Tibial nerve (tissue), 4 donors: ENCODE measurements at places on chromosomes 16 and 17. TPM values are rescaled to one million over a fixed set of nuclear protein-coding genes. Genes with fewer than 3 reads are reported as not detected.

- peaks cover 18% of the 10 kb centered on the region for H3K4me1 ChIP-seq
- no peaks in the 10 kb centered on the region for H3K27me3 ChIP-seq
- no peak overlapping the region for H3K4me3 ChIP-seq
- H3K27ac ChIP-seq, result peak overlapping the region; percentile 77
- no peaks in the 10 kb centered on the region for H3K36me3 ChIP-seq
Observed at GRCh38 chr16:50602531-50603205, 54.5 kb downstream of the NKD1 start.

GRCh38 chr17:57490890-57491289 is 234.6 kb downstream of the MSI2 start:
- DNase-seq, result no peak
- no peak overlapping the region for H3K27ac ChIP-seq
- H3K36me3 ChIP-seq, result no peaks in the 10 kb centered on the region
- H3K4me3 ChIP-seq, result no peak overlapping the region

GRCh38 chr17:17805575-17805974 is 31.2 kb downstream of the SREBF1 start:
- H3K27ac ChIP-seq, result no peak overlapping the region
- peaks cover 10% of the 10 kb centered on the region for H3K4me1 ChIP-seq
- no peaks in the 10 kb centered on the region for H3K36me3 ChIP-seq
- no peak for DNase-seq

OR3A3 gene
- not detected for total RNA-seq

CFAP97D1 gene
- total RNA-seq, result not detected

DNA sequence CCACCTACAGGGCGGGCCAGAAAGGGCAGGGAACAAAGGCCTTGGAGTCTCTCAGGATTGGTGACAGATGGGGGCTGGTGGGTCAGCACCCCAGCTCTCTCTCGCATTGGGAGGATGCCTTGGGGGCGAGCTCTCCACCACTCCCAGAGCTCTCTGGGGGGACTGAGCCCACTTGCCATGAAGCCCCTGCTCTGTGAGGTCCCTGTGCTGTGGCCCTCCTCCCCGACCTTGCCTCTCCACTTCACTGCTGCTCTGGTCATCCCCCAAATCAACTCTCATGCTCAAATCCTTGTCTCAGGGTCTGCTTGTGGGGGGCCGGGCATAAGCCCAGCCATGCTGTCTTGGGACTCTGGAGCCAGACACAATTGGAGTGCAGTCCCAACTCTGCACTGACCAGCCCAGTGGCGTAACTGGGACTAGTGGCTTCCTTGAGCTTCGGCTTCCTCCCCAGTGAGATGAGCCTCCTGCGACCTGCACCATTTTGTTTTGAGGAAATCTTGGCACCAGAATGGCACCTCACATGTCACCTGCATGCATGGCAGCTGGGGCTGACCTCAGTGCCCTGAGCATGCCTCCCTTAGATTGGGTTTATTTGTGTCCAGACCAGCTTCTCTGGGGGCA is 184.5 kb downstream of the IRF8 start:
- no peak overlapping the region for H3K27ac ChIP-seq
- H3K27me3 ChIP-seq, result peaks cover 41% of the 10 kb centered on the region
- no peaks in the 10 kb centered on the region for H3K36me3 ChIP-seq
- no peaks in the 10 kb centered on the region for H3K4me1 ChIP-seq

MT1F gene
- 6.3 TPM for total RNA-seq

GRCh38 chr16:1073262-1073558 is 663 bp downstream of the SSTR5 start:
- H3K36me3 ChIP-seq, result no peaks in the 10 kb centered on the region
- DNase-seq, result no peak
- H3K4me3 ChIP-seq, result no peak overlapping the region
- no peaks in the 10 kb centered on the region for H3K27me3 ChIP-seq
